Stimulated activated CD4-positive, alpha-beta T cell treated with anti-CD3 and anti-CD28 coated beads, Interleukin-1b, Interleukin-23, amount 100 ng/mL, for 24 hours (primary cell): ENCODE measurements at places on chromosomes 1 and 21.
A peak's percentile ranks its signal among the peaks of the same experiment; 100 is the strongest.

DNA sequence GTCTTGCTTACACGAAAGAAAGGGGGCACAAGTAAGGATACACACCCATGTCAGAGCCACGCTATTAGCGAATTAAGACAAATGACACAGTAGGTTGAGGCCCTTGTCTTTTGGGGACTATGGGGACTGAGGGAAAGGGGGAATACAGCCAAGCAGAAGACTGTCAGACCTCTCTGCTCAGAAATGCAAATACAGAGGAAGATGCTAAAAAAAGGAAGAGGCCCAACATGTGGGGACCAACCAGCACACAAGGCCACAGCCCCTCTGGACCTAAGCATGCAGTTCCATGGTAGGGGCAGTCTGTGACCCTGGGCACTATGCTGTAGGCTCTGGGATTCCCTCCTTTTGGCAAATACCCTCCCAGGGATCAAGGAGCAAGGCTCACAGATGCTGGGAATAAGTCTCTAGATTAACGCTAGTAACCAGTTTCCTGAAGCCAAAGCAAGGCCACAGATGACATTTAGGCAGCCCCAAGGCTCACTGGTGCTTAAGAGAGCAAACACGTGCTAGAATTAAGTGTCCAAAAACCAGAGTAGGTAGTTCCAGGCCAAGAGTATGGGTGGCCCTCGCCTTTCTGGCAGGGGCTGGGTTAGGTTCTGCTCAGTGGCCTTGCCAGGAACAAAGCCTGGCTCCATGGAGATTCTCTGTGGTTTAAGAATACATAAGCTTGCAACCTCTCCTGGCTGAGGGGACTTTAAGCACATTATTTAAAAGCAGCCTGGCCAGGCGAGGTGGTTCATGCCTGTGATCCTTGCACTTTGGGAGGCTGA is 38.2 kb downstream of the RABIF start:
- DNase-seq, result no peak

DNA sequence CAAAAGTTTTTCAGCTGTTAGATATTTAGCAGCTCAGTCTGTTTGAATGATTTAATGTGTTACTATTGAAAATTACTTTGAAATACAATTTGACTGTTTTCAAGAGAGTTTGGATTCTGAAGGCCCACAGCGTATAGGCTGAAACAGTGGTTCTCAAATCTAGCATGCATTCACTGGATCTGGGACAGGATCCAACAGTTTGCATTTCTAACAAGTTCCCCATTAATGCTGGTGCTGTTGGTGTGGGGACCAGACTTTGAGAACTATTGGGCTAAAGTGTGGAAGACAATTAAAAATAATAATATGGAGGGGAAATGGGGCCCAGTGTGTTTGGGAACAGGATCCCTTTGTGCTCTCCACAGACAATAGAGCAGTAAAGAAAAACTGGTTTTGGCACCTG is 31.9 kb downstream of the ITSN1 start:
- no peak for DNase-seq

DNA sequence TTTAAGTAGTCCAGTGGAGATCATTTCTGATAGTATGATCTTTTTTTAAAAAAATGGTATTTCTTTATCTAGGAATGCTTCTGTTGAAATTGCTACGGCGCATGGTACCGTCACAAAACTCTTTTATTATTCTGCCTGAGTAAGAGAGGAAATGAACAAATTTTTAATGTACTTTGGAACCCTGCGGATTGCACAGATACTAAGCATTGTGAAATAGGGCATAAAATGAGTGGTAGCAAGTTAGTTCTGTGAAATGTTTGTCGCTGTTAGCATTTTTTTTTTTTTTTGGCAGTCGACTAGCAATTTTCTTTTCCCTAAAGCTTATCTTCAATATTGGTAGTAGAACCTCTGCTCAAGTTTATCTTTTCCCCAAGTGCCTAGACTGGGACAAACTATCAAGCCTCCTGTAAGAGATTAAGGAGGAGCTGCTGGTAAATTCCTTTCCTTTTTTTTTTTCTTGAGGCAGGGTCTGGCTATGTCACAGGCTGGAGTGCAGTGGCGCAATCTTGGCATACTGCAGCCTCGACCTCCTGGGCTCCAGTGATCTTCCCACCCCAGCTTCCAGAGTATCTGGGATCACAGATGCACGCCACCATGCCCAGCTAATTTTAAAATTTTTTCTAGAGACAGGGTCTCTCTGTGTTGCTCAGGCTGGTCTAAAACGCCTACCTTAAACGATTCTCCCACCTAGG is 2.2 kb downstream of the ITSN1 start:
- DNase-seq, result no peak

GRCh38 chr1:210098356-210098755 is 134.2 kb upstream of the SERTAD4 start:
- DNase-seq, result no peak

- no peak for DNase-seq
Observed at GRCh38 chr1:1402072-1402900, 3.2 kb upstream of the CCNL2 start.

- DNase-seq, result no peak
Observed at GRCh38 chr1:232250838-232251237, 379.1 kb downstream of the SIPA1L2 start.

- DNase-seq, result no peak
Observed at GRCh38 chr1:167158111-167158812, 62.4 kb upstream of the POU2F1 start.

DNA sequence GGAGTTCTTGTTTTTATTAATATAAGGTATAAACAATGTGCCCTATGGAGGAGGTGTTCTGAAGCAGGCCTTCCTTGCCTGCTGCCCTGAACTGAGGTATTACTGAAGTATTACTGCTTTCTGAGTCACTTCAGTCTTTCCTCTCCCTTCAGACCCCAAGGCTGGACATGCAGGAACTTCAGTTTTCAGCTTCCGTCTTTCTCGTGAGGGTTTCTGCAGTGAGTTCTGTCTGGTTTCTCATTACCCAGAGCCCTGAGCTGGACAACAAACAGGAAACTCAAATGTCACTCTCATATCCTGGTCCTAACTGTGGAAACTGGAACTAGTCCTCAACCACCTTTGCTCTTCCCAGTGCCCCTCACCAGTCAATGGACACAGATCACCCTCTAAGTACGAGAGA is 46.8 kb downstream of the ELAVL4 start:
- no peak for DNase-seq

- no peak for DNase-seq
Observed at GRCh38 chr1:80248886-80249285, 1242.4 kb upstream of the ADGRL4 start.

GRCh38 chr1:192260076-192260475 is 56.7 kb upstream of the RGS21 start:
- DNase-seq, result no peak

DNA sequence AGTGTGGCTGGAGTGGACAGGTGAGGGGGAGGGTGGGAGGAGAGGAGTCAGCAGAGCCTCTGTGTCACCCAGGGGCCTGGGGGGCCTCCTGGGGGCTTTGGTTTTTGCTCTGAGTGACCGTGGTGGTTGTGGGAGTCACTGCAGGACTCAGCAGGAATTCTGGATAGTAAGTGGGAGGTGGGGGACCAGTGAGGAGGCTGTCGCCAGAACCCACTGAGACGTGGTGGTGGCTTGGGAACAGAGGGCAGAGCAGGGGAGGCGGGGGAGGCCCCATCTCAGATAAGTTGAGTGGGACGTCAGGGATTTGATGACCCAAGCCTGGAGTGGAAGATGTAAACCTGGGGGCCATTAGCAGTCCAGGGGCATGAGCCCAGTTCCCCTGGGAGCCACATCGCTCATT is 123.2 kb upstream of the WNT4 start:
- no peak for DNase-seq

GRCh38 chr1:204162494-204163074 is 3.6 kb downstream of the REN start:
- peak; percentile 68 for DNase-seq

DNA sequence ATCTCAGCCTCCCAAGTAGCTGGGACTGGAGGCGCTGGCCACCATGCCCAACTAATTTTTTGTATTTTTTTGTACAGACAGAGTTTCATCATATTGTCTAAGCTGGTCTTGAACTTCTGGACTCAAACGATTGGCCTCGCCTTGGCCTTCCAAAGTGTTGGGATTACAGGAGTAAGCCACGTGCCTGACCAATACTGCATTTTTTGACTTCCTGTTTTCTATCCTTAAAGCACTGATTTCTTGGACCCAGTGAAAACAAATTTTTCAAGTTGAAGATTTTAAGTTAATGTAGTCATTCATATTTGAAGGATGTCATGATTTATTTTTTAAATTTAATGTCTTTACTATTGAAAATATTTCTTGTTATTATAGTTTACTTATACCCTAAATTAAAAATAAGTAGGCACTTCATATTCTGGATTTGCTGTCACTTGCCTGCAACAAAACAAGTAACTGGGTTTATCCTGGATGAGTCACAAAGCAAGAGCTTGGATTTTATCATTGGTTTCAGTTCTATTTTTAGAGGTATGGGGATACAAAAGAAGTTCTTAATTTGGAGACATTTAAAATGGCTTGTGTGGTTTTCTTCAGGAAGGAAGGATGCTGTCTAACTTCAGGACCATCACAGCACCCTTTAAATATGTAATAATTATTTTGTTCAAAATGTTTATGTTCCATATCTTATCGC is 2.2 kb upstream of the VPS45 start:
- no peak for DNase-seq

GRCh38 chr1:220300442-220301121 is 28.3 kb upstream of the RAB3GAP2 start:
- no peak for DNase-seq

DNA sequence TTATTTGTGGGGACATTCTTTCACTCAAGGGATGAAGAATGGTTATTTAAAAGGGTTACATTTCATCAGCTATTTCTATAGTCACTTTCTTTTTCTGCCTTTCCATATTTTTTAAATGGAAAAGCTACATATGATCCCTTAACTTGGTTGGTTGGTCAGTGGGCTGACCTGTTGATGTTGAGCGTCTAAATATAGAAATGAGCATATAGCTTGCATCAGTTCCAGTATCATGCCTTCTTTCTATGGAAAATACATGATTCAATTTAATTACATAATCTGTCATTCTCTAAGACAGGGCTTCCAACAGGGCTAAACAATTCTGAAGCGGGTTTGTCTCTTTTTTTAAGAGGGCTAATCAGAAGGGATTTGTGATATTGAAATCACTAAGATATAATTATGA is 40.6 kb downstream of the TYW3 start:
- DNase-seq, result no peak

GRCh38 chr1:12553963-12554362 is 64.0 kb downstream of the DHRS3 start:
- no peak for DNase-seq

DNA sequence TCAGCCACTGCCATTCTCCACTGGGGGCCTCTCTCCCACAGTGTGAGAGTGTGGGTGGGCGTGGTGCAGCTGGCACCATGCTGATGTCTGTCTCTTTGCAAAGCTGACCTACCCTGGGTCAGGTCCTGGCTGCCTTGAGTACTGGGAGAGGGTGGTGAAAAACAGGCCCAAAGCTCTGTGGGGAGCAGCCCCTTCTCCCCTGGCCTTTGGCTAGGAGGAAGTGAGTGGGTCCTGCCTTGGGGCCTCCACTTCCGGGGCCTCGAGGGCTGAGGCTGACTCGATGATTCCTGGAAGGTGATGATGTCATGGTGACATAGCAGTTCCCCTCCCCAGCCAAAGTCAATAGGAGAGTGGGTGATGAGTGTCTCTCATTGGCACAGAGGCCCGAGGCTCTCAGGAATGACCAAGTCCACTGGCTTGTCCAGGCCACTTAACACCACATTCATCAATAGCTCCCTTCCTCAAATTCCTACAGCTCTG is 53.0 kb downstream of the IER5 start:
- peak; percentile 67 for DNase-seq

DNA sequence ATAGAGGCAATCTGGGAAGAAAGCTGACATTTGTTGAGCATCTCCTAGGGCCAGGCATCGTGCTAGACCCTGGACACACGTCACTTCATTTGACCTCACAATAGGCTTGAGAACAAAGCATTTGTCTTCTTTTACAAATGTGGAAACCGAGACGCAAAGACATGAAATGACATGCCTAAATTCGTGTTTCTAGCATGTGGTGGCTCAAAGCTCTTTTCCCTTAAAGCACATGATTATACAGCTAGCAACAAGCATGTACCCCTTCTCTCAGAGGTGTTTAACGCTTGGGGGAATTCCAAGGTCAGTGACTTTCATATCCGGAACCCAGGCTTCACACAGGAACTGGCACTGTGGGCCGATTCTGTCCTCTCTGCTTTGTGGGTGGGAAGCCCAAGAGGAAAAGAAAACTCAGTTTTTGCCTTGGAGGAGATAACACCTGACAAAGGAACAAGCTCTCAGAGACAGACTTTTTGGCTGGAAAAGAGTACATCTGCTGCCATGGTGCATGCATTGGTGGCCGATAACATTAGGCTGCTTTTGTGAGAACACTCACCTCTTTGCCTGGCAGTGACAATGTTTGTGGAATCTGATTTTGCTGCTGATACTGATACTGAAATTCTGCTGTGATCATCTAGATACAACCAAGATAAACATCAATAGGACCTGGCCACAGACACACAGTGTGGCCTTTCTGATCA is 15.4 kb upstream of the CD2 start:
- no peak for DNase-seq

DNA sequence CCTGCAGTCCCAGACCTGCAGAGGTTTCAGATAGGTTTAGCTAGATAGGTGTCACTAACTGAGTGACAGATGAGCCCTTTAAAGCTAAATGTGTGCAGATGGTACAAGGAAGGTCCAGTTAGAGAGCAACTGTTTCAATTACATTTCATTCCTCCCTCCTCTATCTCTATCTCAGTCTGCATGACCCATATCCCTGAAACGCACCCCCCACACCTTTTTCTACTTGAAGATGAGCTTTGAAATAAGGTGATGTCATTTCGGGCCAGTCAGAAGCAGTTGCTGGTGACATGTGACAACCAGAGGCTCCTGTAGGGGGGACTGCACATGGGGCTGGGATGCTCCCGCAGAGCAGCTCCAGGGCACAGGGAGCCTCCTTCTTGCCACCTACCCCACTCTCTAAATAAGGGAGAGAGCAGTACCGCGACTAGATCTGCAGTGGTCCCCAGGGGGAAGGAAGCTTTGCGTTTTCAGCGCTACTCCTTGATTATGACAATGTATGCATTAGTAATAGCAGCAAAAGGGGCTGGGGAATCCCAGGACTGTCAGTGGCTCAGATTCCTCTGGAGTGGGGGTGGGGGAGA is 4.3 kb downstream of the ATP8B2 start:
- DNase-seq, result no peak

DNA sequence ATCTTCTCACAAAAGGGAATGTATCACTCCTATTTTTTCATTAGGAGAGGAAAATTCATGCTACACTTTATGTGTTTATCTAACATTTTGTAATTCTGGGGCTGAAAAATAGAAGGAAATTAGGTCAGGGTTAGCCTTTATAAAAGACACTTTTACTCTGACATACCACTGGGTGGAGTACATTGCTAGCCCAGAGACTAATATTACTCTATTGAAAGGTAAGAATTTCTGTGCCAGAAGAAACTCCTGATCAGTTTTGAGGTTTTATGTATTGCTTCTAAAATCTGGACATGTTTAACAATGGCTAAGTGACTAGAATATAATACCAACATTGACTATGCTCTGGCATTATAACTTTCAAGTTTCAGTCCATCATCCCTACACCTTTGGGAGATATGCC is 724.6 kb downstream of the USP25 start:
- DNase-seq, result no peak

GRCh38 chr1:61659061-61659460 is 65.9 kb downstream of the TM2D1 start:
- no peak for DNase-seq

GRCh38 chr1:79517470-79518224 is 511.1 kb upstream of the ADGRL4 start:
- no peak for DNase-seq

GRCh38 chr1:8266436-8267165 is 51.3 kb upstream of the SLC45A1 start:
- DNase-seq, result no peak
